ENCODE measurements at places on chromosomes 6 and 20.

DNA sequence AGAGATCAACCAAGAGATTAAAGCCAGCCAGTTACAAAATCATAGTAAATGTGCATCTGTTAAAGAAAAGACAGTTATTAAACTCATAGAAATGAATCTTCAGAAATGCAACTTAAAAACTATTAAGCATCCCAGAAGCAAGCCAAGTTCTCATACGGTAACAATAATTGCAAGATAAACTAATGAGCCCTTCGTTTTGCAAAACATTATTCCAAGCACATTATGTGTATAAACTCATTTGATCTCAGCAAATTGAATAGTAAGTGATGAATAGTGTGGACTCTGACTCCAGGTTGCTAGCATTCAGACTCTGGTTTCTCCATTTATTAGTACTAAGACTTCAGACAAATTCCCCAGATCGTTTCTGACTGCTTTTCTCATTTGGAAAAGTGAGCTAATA lies 85.2 kb downstream of the SNAP25 start:
- no peak for DNase-seq

GRCh38 chr20:24909086-24909780 lies 39.8 kb upstream of the CST7 start:
- DNase-seq = no peak

GRCh38 chr6:34587325-34587724 lies 31.2 kb upstream of the SPDEF start:
- DNase-seq = no peak

DNA sequence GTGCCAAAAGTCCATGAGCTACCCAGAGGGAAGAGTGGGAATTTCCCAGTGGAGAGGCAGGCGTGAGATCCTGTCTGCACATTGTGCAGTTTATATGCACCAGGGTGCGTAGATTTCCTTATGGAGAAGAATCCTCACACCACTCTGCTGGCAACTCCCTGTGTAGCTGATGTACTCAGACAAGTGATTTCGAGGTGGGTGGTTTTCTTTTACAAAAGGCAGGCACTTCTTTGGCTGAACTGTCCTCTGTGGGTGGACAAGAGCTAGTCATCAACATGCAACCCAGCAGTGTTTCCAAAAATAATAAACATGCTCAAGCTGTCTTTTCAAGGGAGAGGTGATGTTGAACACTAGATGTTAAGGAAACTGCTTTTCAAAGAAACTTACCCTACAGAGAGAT lies 121.7 kb upstream of the NXT1 start:
- no peak for DNase-seq

DNA sequence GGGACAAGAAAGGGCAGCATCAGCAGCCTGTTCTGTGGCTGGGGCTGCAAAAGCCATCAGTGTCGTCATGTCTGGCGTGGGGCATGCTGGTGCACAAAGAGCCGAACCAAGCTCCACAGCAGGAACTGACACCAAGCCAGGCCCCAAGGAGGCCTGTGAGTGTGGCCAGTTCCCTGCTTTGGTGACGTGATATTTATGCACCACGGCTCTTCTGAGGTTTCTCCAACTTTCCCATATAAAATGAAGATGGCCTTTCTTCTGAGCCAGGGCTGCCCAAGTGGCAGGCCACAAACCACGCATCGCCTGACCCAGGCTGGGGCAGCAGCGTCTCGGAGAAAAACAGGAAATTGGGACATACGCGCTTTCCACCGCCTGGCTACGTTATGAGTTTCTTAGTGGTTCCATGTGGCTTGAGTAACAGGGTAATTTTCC lies 109.9 kb downstream of the RIN2 start:
- no peak for DNase-seq

- no peak for DNase-seq
Observed at GRCh38 chr20:41902346-41902745, 284.2 kb upstream of the CHD6 start.

GRCh38 chr6:38499529-38500096 lies 140.1 kb downstream of the BTBD9 start:
- DNase-seq = no peak

DNA sequence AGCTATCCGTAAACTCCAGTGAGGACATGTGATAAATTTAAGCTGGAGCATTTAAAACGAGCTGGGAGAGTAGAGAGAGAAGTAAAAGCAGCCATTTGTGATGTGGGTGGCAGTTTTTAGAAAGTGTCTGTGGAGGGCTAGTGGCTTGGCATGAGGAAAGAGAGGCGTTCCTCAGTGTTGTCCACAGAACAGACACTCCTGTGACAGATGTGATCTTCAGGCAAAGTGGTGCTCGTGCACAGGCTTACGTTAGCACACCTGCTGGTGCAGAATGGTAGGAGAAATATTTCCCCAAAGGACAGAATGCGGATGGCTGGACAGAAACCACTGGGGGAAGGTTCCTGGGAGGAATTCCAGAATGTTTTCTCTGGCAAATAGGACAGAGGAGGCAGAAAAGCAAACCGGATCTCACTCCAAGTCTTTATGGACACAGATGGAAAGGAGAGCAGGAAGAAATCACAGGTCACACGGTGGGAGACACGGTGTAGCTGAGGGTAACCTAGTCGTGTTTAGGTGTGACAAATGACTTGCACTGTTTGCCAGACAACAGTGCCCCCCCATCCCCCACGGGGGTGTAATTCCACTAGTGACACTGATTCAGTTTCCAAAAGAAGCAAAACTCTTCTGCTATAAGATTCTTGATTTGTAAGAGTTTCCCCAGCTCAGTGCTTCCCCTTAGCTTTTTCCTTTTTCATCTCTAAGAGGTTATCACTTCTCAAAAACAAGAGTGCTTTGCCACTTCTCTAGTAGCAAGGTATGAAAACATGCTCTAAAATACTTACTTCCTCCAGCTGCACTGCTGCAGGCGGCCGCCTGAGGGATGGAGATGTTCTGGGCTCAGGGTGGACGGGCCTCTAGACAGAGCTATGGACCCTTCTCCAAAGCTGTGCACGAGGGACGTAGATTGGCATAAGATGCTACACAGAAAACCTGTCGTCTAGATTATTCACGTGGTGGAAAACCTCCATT lies 293.2 kb downstream of the QKI start:
- no peak for DNase-seq

DNA sequence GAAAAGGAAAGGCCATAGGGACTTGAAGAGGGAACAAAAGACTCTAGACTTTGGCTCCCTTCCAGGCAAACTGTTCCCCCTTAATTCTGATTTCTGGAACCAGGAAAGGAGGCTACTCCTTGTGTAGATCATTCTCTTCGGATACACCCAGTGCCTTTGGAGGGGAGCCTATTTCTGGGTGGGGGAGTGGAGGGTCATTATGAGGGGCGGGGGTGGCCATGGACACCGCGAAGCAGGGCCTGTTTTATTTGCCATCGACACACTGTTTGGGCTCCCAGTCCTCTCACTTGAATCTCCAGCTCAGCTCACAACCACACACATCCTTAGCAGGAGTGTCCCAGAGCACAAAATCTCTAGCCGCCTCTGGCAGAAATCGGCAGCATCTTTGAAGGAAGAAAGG lies 132.3 kb downstream of the PXDC1 start:
- no peak for DNase-seq

- no peak for DNase-seq
Observed at GRCh38 chr20:48717095-48717672, 110.6 kb downstream of the PREX1 start.

- no peak for DNase-seq
Observed at GRCh38 chr20:38357653-38358207, 11.4 kb downstream of the LBP start.

DNA sequence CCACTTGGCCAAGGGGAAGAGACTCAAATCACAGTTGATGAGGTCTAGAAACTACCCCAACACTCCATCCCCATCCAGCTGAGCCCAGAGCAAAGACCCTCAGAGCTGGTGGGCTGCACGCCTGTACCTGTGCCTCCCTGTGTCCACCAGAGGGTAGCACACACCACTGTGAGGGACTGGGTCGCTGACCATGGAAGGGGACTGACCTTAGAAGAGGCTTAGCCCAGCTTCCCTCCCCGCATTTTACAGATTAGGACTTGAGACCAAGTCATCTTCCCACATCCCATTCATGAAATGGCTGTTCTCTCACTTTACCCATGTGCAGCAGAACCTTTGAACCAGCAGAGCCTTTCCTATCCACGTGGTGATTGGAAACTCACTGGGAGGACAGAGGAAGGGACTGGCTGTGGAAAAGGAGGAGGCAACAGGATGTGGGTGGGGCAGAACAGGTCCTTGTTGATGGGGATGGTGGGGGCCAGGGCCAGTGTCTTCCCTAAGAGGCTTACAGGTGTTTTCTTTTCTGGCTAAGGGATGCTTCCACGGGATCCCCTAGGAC lies 44.3 kb downstream of the CPXM1 start:
- DNase-seq = no peak

DNA sequence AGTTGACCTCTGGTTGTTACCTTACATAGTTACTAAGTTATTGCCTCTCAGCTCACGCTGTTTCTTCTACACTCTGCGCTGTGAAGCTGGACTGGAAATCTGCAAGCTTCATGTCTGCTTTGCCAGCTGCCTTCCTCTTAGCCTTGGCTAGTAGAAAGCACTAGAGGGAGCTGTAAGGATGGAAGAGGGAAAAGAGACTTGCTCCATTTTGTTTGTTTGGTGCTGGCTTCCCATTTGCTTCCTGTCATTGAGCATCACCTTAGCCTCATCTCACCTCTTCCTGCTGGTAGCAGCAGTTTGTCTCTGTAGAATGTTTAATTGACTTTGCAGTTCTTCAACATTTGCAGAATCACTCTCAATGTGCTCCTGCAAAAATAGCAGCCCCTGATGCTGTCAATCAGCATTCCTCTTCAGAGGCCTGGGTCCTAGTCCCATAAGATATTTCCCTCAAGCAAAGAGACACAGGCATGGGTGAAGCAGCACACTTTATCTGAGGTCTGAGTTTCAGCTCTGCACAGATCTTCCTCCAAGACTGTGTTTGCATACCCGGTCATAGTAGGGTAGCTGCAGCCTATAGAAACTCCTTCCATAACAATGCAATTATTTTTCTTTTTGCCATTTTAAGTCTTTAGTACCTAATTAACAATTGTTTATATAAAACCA lies 302.2 kb upstream of the EPHA7 start:
- DNase-seq = no peak

DNA sequence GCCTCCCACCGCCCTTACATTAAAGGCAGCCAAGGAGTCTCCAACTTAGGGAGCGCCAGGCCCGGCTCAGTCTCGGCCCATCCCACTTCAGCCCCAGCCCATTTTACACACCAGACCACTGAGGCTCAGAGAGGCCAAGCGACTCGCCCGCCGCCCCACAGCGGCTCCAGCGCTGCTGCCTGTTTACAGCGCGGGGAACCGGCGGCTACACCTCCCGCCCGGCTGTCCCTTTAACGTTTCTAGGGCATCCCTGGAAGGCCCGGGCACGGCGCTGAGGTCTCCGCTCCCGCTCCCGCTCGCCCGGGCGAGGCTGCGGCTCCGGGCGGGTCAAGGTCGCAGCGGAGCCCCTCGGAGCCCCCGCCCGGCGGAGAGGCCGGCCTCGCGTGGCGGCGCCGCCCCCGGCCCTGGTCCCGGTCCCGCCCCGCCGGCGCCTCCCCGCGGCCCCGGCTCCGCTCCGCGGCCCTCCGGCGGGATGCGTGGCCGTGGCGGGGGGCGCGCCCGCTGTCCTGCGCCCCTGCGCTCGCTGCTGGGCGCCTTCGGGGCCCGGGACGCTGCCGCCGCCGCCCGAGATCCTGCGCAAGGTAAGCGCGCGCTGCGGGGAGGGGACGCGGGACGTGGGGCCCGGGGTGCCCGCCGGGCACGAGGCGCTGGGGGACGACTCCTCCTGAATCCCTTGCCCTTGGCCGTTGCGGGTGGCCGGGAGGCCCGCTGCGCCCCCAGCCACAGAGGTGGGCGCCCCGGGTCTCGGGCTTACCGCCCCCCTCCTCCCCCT lies 27.1 kb upstream of the PHACTR3 start:
- no peak for DNase-seq

GRCh38 chr6:135630789-135631376 lies 133.3 kb upstream of the AHI1 start:
- no peak for DNase-seq

DNA sequence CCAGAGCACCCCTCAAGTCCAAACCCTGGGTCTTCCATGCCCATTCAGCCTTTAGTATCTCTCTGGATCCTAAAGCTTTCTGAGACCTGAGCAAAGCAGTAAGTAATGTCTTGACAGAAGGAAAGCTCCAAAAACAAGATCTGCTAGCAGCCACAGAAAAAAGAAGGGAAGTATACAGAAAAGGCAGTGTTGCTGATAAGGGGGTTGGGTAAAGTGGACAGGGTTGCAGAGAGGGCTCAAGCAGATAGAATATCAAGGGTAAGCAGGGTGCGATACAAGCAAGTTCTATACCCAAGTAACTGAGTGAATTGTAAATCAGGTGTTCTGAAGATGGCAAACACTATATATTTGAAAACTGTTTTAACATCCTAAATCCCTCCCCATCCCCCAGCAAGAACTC lies 113.4 kb upstream of the CARMIL1 start:
- DNase-seq = no peak

DNA sequence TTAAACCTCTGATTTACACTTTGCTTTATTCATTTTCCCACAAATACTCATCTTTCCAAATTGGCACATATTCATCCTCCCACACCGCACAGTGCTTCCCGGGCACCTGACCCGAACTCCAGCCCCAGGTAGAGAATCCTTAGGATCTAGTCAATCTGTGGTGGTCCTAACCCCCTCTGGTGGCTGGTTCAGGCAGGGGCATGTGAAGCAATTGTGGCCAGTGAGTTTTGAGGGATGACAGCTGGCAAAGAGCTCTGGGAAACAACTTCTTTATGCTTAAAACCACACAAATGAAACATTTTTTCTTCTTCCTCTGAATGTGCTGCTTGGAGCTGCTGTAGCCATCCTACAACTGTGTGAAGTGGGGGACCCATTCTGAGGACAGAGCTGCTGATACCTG lies 54.7 kb downstream of the ELOVL5 start:
- DNase-seq = no peak

DNA sequence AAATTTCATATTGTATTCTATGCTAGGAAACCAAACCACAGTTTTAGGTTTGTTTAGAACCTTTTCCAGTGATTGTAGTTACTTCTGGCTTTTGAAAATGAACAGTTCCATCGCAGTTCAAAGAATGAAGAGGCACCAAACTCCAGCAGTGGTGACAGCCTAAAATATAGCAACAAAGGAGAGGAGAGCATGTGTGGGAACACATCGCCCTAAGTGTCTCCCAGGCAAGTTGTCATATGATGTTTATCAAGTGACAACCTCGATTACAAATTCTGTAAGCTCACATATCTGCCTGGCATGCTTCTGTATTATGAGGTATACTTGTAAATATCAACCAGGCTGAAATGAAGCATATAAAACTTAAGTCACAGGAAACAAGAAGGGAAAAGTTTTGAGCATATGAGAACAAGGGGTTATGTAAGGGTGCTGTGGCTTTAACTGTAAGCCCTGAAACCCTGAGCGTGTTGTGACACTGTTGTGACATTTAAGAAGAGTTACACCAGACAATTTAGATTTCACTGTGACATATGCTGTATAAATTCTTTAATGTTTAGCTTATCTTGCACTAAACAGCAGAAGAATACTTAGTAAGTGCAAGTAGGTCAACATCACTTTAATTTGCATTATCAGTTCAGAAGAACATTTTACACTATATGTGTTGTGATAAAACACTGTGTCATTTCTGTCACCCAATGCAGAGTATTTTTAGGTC lies 29.1 kb upstream of the FBXL4 start:
- DNase-seq = no peak

DNA sequence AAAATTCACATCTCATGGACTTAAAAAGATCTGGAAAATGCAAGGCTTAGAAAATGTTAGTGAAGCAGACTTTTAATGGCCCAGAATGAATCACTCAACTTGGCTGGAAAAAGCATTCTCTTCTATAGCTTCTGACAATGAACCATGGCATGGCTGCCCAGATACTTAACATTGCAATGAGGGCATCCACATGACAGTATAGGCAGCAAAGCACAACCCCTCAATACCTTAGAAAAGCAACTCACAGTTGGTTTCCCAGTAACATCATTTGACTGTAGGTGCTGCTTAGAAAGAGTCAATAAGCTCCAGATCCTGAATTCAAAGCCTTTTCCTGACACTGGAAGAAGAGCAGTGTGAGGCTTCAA lies 155.8 kb downstream of the EYA4 start:
- no peak for DNase-seq
